T-helper 2 cell treated with Interferon-gamma antibody and Interleukin-4, amounts not matched to agents 5 μg/mL and 100 μg/mL, for 36 hours (primary cell): ENCODE measurements at places on chromosomes 2 and 18.

DNA sequence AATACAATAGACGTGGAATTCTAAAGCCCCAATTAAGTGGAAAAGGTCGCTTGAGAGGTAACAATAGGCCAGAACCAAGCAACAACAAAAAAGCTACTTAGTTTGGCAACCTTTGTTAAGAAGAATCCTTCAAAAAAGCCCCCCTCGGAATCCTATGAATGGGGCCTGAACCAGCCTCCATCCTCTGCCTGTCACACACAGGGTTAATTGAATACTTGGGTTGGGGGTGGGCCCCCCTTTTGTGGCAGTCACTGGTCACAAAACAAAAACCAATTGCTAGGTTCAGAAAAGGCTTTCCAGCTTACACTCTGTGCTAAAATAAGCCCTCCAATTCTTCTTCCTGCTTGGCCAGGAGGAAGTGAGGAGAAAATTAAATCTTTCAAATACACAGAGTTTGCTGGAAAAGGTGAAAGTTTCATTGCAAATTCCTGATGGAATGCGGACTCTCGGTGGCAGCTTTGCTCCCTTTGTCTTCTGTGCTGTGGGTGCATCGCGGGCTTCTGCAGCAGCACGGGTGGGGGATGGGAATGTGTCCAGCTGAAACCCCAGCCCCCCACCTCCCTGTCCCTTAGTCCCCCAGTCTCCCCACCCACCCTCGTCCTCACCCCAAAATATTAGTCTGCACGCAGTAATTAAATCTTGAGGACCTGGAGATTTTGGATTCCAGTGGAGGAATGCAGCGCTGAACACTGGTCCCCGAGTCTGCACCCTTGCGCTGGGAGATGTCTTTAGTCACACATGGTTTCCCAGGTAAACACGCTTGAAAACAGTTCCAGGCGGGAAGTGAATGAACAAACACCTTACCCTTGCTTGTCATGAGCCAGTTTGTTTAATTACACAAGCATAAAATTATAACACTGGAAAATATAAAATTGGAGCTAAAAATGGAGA lies 254.3 kb downstream of the SOX11 start:
- no peaks in the 10 kb centered on the region for H3K36me3 ChIP-seq
- H3K4me1 ChIP-seq: no peaks in the 10 kb centered on the region

- H3K4me1 ChIP-seq: peaks cover 10% of the 10 kb centered on the region
- H3K4me3 ChIP-seq: no peak overlapping the region
- peaks cover 16% of the 10 kb centered on the region for H3K27me3 ChIP-seq
- peak; percentile 15 for DNase-seq
- H3K27ac ChIP-seq: no peak overlapping the region
- H3K36me3 ChIP-seq: no peaks in the 10 kb centered on the region
Measured at GRCh38 chr2:119753041-119753929, 6.4 kb upstream of the PTPN4 start.

DNA sequence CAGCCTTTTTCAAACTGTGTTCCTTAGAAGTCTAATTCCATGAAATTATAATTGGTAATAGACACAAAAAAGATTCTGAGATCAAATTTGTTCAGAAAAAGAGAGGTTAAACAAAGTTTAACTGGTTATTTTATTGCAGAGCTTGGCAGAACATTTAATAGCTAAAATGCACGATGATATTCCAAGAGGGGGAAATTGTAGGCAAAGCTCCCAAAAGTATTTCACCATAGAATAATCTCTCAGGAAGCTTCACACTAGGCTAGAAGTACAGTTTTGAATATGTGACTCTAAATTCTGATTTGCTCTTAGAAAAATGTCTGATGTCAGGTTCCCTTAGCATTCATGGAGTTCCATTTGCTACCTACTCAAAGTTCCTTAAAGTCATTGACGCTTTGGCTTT lies 292.4 kb upstream of the SETBP1 start:
- H3K36me3 ChIP-seq: no peaks in the 10 kb centered on the region
- H3K4me3 ChIP-seq: no peak overlapping the region
- H3K27me3 ChIP-seq: no peaks in the 10 kb centered on the region
- no peak overlapping the region for H3K27ac ChIP-seq

DNA sequence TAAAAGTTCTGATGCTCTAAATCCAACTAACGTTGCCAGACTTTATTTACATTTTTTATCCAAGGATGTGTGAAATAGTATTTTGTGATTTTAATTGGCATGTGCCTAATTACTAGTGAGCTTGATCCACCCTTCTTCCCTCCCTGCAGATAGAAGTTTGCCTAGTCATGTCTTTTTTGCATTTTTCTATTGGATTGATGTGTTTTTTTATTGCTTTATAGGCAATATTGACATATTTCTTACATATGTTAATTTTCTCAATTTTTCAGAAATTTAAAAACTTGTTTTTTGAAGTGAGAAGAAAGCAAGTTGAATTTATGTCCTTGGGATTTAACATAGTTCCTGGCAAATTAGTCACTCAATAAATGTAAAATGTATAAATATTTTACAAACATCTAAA lies 56.4 kb downstream of the EML4 start:
- H3K4me3 ChIP-seq: no peak overlapping the region
- H3K27me3 ChIP-seq: no peaks in the 10 kb centered on the region
- H3K36me3 ChIP-seq: peaks cover 5% of the 10 kb centered on the region
- no peak for DNase-seq
- peaks cover 12% of the 10 kb centered on the region for H3K4me1 ChIP-seq

DNA sequence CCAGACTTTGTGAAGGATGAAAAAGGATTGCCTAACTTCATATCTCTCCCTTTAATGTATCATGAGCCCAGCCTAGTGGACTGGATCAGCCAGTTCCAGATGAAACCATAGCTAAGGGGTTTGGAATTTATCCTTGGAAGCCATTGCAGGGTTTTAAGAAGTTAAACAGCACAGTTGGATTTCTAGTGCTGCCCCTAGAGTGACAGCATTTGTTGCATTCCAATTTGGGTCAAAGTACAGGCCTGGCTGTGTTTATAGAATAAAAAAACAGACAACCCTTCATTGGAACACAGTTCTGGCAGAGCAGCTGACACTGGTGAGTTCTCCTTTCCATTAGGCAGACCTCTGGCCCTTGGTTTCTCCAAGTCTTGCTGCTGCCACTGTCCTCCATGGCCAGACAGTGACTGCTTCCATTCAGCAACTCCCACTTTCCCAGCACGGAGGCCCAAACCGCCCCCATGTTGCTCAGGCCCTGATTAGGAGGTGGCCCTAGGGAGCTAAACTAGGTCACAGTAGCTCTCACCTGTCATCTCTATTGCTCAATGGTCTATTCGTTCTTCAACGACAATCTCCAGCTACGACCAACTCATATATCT lies 8.0 kb downstream of the GPR39 start:
- H3K36me3 ChIP-seq: no peaks in the 10 kb centered on the region
- no peaks in the 10 kb centered on the region for H3K4me1 ChIP-seq
- no peaks in the 10 kb centered on the region for H3K27me3 ChIP-seq

DNA sequence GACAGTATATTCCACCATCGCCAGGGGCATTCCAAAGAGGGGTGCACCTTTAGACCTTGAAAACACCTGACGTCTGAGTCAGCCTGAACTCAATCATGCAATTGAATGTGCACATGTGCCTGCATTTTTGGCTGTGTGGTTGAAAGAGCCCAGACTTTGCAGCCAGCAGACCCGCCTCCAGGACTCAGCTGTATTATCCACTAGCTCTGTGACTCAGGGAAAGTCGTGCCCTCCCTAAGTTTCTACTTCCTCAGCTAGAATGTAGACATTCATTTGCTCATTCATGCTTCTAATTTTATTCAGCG lies 94.2 kb downstream of the LRRC30 start:
- H3K4me3 ChIP-seq: no peak overlapping the region
- H3K27ac ChIP-seq: no peak overlapping the region
- DNase-seq: no peak
- no peaks in the 10 kb centered on the region for H3K4me1 ChIP-seq
- no peaks in the 10 kb centered on the region for H3K36me3 ChIP-seq

DNA sequence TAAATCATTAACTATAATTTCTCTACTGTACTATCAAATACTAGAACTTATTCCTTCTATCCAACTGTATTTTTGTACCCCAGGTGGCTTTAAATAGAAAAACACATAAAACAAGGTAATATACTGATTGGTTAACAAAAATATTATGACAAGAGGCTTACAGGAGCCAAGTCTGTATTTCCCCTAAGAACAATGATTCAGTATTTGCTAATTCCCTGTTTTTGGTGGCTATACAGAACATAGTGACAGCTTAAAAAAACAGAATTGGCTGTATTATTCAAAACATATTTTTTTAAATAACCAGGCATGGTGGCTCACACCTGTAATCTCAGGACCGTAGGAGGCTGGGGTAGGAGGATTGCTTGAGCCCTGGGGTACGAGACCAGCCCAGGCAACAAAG lies 16.3 kb downstream of the RTN4 start:
- H3K4me3 ChIP-seq: no peak overlapping the region
- H3K4me1 ChIP-seq: peaks cover 46% of the 10 kb centered on the region
- no peak for DNase-seq
- H3K36me3 ChIP-seq: peaks cover 40% of the 10 kb centered on the region
- H3K27me3 ChIP-seq: no peaks in the 10 kb centered on the region
- H3K27ac ChIP-seq: no peak overlapping the region

- H3K4me1 ChIP-seq: peaks cover 9% of the 10 kb centered on the region
- DNase-seq: peak; percentile 8
Measured at GRCh38 chr2:42618972-42619371, 50.5 kb downstream of the MTA3 start.

DNA sequence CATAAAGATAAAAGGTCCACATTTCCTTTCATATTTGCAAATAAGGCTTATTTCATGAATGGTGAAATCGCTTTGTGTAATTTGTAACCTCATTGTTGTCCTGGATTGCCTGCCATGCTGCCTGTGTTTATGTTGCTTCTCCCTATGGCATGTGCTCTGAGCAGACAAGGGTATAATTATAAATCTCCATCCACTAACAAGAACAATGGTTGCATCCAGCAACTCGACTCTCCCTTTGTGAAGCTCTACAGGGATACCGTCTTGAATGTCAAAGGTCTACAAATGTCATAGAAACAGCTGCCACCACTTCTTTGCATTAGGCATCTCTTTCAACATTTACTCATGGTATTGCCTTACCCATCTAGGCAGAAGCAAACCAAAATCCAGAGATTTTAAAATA lies 209.6 kb downstream of the SLC8A1 start:
- no peaks in the 10 kb centered on the region for H3K4me1 ChIP-seq
- H3K27ac ChIP-seq: no peak overlapping the region
- H3K27me3 ChIP-seq: no peaks in the 10 kb centered on the region
- H3K4me3 ChIP-seq: no peak overlapping the region

DNA sequence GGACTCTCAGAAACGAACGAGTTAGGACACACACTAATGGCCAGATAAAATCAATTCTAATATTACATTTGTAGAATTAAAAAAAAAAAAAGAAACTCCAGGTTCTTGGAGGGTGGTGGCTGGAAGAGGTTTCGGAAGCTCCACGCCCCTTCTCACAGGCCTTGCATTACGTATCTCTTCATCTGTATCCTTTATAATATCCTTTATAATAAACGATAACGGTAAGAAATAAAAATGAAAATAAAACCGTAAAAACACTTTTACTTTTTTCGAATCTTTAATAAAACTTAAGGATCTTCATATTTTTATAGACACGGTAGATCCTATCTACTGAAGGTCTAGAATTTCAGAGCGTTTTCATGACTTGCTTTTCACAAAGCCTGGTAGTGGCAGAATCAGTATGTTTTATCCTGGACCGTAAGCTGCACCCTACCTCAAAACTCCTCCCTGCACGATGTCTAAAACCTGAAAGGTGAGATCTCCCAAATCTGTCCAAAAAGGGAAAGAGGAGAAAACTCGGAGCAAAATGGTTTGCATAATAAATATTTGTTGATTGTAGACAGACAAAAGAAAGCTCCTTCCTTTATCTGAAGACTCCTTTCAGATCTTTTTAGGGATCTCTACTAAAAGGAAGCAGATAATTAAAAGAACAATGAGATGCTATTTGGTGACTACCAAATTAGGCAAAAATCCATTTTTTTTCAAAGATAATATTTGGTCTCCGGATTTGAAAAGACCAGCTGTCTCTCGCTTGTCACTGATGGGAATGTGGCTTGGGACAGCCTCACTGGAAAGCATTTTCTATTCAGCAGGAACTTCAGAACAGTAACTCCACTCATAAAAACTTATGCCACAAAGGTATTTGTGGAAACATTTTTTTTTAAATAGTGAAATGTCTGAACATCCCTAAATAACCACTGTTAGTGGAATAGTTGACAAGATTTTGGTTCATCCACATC lies 2.0 kb upstream of the CXCR4 start:
- peaks cover 33% of the 10 kb centered on the region for H3K4me1 ChIP-seq
- DNase-seq: no peak
- H3K4me3 ChIP-seq: peak overlapping the region; percentile 98
- peaks cover 44% of the 10 kb centered on the region for H3K27me3 ChIP-seq
- H3K36me3 ChIP-seq: peaks cover 19% of the 10 kb centered on the region

DNA sequence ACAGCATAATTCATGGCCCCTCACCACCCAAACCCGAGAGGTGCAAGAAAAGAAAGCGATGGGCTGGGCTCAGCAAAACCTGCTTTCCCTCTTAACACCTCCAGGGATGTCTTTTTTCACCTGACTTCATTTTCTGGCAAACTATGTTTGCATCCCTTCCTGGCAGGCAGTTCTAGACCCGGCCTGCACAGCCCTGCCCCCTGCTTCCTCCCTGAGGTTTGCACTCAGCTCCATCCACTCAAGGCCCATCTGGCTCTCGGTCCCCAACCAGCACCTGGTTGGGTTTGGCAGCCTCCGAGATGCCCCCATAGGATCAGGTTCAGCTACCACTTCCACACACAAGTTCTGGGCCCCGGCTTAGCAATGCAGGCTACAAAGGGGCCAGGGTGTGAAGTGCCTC lies 185.7 kb downstream of the SMAD7 start:
- H3K4me1 ChIP-seq: no peaks in the 10 kb centered on the region
- H3K36me3 ChIP-seq: no peaks in the 10 kb centered on the region
- H3K27ac ChIP-seq: no peak overlapping the region
- no peak for DNase-seq
- H3K4me3 ChIP-seq: no peak overlapping the region
- H3K27me3 ChIP-seq: no peaks in the 10 kb centered on the region
